ENCODE measurements at places on chromosomes 7 and 10. TPM values are rescaled to one million over a fixed set of nuclear protein-coding genes. Genes with fewer than 3 reads are reported as not detected.

Gene GNGT1
- total RNA-seq = not detected

Gene AOC1
- total RNA-seq = not detected

Gene DGKB
- not detected for total RNA-seq

Gene CABCOCO1
- total RNA-seq = 0.60 TPM

Gene TAS2R60
- not detected for total RNA-seq

Gene IKZF1
- total RNA-seq = not detected

Data from smooth muscle cell of the coronary artery (primary cell).